ENCODE measurements at places on chromosomes 5 and 9.

GRCh38 chr9:104783588-104783987 is 19.7 kb downstream of the NIPSNAP3B start:
- DNase-seq = no peak

- DNase-seq = peak; percentile 6
These were observed 256.3 kb downstream of the KIAA0825 start for GRCh38 chr5:94361832-94362796.

GRCh38 chr5:60960591-60960990 is 15.6 kb downstream of the NDUFAF2 start:
- no peak for DNase-seq

- no peak for DNase-seq
These were observed 66.8 kb upstream of the ADCY2 start for GRCh38 chr5:7329141-7329540.

DNA sequence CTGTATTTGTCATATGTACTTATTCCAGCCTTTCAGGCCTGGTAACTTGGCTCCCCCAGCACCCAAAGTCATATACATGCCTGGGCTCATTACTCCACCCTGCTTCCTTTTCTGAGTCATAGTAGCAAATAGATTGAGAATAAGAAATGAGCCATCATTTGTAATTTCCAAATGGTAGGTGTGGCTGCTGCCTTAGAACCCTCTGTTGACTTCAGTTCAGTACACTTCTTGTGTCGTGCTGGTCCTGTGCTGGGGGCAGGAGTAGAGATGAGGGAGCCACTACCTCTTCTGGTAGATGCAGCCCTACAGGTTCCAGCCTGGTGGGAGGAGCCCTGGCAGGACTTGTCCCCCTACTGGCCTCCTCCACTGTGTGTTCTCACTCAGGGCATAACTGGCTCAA is 11.1 kb downstream of the GM2A start:
- DNase-seq = no peak

All from ELF-1 (cell line).